ENCODE measurements at places on chromosomes 13 and 19.

- DNase-seq: no peak
Measured at GRCh38 chr13:112764864-112765561, 75.2 kb downstream of the ATP11A start.

DNA sequence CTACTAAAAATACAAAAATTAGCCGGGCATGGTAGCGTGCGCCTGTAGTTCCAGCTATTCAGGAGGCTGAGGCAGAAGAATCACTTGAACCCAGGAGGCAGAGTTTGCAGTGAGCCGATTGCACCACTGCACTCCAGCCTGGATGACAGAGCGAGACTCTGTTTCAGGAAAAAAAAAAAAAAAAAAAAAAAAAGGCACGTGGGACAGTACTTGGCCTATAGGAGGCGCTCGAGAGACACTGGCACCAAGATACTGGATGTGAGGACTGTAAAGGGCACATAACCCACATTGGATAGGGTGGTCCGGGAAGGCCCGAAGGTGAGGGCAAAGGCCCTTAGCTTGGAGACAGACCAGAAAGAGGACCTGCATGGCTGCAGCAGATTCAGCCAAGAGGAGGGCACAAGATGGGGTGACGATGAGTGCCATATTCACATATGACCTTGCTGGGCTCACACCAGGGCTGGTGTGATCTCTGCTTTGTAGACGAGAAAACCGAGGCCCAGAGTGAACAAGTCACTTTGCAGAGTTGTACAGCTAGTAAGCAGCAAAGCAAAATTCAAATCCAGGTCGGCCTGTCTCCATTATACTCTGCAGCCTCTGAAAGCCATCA is 89.4 kb downstream of the DPF1 start:
- peak; percentile 42 for DNase-seq

DNA sequence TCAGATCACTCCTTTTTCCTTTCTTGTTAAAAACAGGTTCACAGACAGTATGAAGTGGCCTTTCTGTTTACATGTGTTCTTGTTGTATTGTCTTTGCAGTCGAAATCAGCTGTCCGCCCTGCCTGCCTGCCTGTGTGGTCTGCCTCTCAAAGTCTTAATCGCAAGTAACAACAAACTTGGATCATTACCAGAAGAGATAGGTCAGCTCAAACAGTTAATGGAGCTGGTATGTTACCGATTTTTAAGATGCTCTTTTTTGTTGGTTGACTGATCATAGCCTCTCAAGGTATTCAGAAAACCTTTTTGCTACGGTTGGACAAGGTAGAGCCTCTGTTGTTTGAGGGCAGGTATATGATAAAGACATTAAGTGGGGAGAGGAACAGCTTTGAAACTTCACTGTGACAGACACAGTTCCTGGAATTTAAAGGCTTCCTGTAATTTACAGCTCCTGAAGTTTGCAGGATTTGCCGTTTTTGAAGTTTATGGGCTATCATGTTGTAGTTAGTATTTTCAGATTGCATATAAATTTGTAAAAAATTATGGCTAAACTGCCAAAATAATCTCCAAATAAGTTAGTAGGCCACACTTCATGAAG is 116.1 kb downstream of the LRCH1 start:
- no peak for DNase-seq

DNA sequence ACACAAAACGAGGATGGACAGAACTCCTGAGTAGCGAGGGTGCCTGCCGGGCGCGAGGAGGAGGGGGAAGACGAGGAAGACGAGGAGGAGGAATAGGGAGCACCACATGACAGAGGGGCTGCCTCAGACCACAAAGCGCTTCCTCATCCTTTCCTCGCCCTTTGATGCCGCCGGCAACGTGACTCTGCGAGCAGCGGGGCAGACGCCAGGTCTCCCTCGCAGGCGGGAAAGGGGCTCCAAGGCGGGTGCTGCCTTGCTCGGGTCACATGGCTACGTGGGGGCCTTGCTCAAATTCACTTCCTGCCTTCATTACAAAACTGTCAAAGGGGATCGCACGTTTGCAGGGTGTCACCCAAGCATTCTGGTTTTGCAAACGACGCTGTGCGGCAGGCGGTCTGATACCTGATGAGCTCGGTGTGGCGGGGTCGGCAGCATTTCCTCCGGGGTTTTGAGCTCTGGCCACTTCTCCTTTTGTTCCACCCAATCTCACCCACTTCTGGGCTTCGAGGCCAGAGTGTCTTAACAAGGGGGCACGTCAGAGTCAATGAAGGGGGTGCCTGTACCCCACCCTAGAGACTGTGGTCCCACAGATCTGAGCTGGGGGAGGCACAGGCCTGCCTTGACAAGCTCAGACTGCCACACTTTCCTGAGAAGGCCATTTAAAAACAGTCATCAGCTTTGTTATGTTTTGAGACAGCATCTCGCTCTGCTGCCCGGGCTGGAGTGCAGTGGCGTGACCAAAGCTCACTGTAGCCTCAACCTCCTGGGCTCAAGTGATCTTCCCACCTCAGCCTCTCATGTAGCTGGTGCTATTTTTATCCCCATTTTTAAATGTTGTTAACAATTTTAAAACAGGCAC is 14.9 kb downstream of the MAP2K2 start:
- DNase-seq: peak; percentile 52

DNA sequence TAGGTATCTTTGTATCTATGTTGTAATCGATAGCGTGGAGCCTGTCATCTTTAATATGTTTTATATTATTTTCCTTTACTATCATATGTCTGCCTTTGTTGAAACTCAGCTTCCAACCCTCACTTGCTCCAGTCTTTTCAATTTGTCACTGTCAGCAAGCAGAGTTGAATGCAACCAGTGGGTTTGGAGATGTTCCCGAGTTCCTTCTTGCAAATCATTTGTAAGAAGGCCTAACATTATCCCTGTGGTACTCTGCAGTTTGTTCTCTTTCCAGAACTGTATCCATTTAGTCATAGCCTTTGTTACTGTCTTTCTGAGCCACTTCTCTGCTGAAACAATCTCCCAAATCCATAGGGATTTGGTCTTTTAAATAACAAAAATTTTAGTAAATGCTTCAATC is 41.8 kb downstream of the RNASEH2B start:
- no peak for DNase-seq

DNA sequence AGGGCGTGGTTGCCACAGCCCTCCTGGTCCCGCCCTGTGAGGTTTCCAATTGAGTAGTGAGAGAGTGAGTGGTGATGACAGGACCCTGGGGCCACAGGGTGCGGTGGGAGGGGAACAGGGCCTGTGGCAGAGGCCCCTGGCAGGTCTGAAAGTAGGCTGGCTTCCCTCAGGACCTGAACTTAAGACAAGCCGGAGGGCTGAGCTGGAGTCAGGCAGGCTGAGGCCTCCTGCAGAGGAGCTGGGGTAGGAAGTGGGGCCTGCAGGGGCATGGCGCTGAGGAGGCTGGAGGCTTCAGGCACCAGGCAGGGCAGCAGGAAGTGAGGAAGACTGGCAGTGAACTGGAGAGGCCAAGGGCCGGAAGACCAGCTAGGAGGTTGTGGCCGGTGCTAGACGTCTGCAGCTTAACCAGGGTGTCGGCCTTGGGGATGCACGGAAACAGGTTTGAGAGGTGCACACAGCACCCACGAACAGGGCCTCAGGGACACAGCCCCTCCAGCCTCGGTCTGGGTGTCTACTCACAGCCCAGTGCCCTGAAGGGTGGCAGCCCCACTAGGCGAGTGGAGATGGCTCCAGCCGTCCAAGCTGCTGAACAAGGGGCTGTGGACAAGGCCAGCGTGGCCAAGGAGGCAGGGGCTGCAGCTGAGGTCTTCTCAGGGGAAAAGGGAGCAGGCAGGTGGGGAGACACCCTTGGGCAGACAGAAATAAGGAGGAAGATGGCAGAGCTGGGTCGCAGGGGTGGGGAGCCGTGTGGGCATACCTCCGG is 17.8 kb downstream of the POP4 start:
- peak; percentile 80 for DNase-seq

GRCh38 chr19:36745870-36746269 is 26.7 kb downstream of the ZNF850 start:
- DNase-seq: no peak

GRCh38 chr13:46620471-46620870 is 67.5 kb downstream of the LRCH1 start:
- DNase-seq: no peak

- peak; percentile 33 for DNase-seq
Measured at GRCh38 chr13:32426191-32426989, 1.5 kb downstream of the N4BP2L1 start.

- DNase-seq: no peak
Measured at GRCh38 chr13:95234242-95234641, 67.0 kb downstream of the ABCC4 start.

- no peak for DNase-seq
Measured at GRCh38 chr13:43432958-43433357, 353.8 kb downstream of the ENOX1 start.

- DNase-seq: no peak
Measured at GRCh38 chr13:30235216-30235615, 72.1 kb downstream of the KATNAL1 start.

- no peak for DNase-seq
Measured at GRCh38 chr19:2774953-2775555, 8.0 kb downstream of the SGTA start.

GRCh38 chr19:387777-388176 is 21.2 kb downstream of the C2CD4C start:
- no peak for DNase-seq

GRCh38 chr19:2561895-2562294 is 86.0 kb downstream of the GADD45B start:
- DNase-seq: peak; percentile 77

- no peak for DNase-seq
Measured at GRCh38 chr19:53903055-53903680, 5.9 kb upstream of the CACNG7 start.

DNA sequence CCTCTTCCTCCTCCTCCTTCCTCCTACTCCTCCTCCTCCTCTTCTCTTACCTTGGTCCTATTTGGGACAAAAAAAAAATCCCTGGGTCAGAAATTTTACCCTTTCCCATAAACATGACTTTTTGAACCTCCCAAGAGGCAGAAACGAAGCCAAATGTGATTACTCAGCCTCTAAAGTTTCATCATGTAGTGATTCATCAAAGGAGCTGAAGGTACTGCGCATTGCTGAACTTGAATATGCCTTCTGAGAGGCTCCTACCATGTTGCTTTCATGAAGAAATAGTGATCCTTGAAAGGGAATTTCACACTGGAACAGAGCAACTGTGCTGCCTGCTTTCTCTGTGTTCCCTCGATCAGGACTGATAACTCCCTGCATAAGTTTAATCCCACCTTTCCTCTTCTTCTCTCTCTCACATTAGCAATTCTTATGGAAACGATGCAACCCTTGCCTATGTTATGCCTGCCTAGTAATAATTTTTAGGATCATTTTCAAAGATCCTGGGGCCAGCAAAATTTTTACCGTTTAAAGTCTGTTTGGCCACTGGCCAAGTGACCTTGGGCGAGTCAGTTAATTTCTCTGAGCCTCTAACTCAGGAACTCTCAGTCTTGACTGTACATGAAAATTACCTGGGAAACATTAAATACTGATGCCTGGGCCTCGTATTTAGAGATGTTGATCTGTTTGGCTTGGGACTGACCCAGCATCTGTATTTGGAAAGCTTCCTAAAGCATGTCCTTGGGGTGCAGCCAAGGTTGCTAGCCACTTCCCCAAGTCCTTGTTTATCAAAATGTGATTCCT is 149.5 kb downstream of the DCT start:
- DNase-seq: no peak

GRCh38 chr19:4547303-4548237 is 7.7 kb upstream of the LRG1 start:
- peak; percentile 44 for DNase-seq

DNA sequence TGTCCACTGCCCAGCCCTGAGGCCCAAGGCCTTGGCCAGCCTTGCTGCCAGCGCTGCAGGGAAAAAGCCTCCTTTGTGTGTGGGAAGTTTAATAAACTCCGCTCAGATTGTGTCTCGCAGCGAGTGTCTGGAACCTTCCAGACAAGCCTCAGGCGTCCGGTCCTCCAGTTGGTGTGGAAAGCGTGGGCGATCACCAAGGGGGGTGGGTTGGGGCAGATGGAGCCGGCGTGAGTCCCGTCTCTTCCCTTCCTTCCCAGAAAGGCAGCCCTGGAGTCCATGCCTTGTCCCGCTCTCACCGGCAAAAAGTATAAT is 4.6 kb downstream of the STK11 start:
- no peak for DNase-seq

GRCh38 chr19:52343548-52343947 is 7.5 kb downstream of the ZNF610 start:
- peak; percentile 60 for DNase-seq

DNA sequence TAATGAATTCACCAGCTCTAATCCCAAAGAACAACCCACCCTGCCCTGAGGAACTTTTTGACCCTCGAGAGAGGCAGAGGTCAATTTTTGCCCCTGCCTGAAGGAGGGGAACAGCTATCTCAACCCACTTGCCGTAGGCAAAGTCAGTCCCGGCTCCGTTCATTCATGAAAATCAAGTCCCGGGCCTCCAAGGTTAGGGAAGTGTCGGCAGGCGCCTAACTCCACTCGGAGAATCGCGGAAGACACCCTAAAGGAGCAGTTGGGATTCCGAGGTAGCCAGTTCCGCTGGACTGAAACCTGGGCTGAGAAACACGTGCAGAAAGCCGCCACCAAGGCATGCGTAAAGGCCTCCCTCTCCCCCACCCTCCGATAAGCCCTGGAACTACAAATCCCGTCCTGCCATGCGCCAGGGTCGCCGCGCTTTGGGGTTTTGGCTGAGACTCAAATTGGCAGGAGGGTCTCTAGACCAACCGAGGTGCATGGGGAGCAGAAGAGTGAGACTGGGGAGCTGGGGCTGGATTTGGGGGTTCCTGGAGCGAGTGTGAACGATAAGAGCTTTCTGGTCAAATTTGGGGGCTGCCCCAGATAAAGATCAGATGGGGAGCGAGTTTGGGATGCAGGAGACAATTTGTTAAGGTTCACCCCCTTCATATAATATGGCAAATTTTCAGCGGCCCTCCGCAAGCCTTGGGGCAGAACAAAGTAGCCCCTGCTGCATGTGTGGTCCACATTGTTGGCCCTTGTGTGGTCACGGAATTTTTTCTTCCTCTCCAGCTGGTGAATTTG is at the start of gene TNPO2:
Gene TNPO2, minus strand, starts transcription at position 292 of the 786 bp plus-strand sequence. CDS start 2,955 bp downstream, outside the sequence.
- peak; percentile 84 for DNase-seq

DNA sequence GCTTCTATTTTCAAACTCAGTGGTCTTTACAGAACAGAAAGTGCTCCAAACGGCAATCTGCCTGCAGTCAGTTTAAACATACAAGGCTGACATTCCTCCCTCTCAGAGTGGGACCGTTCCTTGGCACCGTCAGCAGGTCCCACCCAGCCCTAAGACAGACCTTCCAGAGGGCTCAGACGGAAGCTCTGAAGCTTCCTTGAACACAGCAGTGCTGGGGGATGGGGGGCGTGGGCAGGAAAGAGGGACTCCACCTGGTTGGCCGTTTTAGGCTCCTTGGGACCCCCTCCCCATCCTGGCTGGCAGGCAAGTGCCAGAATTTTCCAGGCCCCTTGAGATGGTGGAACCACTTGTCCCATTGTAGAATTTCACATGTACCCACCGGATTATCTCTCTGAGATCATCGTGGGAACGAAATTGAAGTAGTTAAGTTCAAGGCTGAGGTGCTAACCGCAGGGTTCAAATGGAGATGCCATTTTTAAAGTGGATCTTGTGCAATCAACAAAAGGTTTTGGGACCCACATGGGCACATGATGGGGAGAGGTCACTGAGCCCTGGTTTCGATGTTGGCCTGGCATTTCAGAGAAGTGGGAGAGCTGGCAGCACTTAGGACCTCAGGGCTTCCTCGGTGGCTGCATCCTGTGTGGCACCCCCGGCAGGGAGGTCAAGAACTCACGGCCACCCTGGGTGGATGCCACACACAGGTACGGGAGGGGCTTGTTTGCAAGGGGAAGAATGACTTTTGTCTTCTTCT is 46.2 kb downstream of the KLF2 start:
- DNase-seq: no peak

GRCh38 chr19:45166723-45167252 is 6.0 kb upstream of the NKPD1 start:
- no peak for DNase-seq

Measured in activated CD4-positive, alpha-beta T cell treated with anti-CD3 and anti-CD28 coated beads, Interleukin-2, amount 50 U/mL, for 48 hours (primary cell).